Mesothelial cell of epicardium (in vitro differentiated cells): ENCODE measurements at places on chromosomes 16 and 17.

DNA sequence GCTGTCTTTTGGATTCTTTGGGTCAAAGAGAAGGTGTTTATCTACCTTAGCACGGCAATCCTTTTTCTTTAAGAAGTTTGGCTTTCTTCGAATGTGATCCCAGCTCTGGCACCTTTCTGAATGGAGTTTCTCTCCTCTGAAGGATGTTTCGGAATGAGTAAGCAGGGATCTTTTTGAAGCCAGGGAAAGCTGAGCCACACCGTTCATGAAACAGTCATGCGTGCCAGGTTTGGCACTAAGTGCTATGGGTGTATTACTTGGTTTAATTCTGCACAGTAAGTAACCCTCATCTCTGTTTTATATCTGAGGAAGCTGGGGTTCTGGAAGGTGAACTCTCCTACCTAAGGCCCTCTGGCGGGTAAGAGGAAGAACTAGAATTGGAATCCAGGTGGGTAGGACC lies 234.5 kb downstream of the NTN1 start:
- no peak for DNase-seq

- DNase-seq = no peak
These were observed 15.6 kb downstream of the VMP1 start for GRCh38 chr17:59723041-59723440.

DNA sequence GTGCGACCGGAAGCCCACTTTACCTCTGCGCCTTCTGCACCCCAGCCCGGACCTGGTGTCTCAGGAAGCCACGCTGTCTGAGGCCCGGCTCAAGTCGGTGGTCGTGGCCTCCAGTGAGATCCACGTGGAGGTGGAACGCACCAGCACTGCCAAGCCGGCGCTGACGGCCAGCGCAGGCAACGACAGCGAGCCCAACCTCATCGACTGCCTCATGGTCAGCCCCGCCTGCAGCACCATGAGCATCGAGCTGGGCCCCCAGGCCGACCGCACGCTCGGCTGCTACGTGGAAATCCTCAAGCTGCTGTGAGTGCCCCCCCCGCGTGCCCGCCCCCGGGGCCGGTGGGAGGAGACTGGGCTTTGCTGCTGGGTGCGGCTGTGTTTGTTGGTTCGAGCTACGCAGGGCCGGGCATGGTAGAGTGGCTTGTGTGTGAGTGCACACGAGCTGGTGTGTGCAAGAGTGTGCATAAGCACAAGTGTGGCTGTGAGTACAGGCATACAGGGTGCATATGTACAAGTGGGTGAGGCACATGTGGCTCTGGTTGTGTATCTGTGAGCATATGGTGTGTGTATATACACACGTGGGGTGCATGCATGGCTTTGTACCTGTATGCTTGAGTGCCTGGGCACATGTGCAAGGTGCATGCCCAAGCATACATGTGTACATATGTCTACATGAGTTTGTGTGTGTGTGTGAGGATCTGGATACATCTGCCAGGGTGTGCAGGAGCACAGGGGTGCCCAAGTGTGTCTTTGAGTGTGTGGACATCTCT lies 100.6 kb upstream of the PLCG2 start:
- no peak for DNase-seq

DNA sequence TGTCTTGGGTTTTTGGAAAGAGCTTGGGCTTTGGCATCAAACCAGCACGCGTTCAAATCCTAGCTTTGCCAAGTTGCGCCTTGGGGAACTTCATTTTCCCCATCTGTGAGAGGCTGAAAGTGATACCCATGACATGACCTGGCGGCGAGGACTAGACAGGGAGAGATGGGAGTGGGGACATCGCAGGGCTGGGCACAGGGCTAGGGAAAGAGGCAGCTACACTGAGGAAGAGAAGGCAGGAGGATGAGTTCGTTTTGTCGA lies 202.9 kb downstream of the IRF8 start:
- no peak for DNase-seq

- DNase-seq = no peak
These were observed 9.0 kb downstream of the CBFA2T3 start for GRCh38 chr16:88967830-88968588.
